ENCODE measurements at places on chromosomes 1 and 21.

GRCh38 chr1:5598824-5599395, 393.3 kb downstream of the NPHP4 start:
- no peak for DNase-seq

- DNase-seq = no peak
These were observed 12.9 kb upstream of the DISC1 start for GRCh38 chr1:231613419-231614349.

DNA sequence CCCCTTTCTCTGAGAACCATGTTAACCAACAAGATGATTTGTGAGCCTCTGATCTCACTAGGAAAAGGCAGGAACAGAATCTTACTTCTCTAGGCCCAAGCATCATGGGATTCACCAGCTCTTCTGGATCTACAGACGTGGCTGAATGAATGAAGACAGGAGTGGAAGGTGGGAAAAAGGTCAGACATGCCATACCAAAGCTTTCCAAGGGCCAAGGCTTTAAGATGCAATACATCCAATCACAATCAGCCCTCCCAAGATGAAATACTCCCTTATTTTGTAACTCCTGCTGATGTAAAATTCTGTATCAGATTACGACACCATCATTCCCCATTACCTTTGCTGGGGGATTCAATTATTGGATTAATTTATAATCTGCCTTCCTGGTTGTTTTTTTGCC, 80.9 kb downstream of the SSBP3 start:
- DNase-seq = no peak

- no peak for DNase-seq
These were observed 356.4 kb upstream of the ST6GALNAC5 start for GRCh38 chr1:76510672-76511557.

GRCh38 chr21:28602546-28602945, 390.1 kb downstream of the LTN1 start:
- no peak for DNase-seq

DNA sequence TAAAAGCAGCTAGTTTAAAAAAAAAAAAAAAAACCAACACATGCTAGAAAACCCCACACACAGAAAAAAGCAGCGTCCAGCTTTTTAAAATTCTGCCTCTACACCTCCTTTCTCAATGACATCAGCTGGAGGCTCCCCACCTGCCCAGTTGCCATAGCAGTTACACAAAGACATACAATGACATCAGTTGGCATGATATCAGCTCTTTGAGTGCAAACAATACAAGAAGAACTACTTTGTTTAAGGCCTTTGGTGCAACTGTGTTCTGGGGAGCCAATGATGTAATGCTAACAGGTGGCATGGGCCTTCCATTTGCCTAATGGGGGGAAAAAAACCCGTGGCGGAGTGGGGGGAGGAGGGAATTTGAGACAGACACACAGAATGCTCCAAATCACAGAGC, 32.9 kb downstream of the DUSP10 start:
- DNase-seq = peak; percentile 14

- no peak for DNase-seq
These were observed 222.5 kb downstream of the RPS6KC1 start for GRCh38 chr1:213273546-213273945.

- DNase-seq = no peak
These were observed 58.3 kb downstream of the MACF1 start for GRCh38 chr1:39262802-39263201.
